ENCODE measurements at places on chromosomes 2 and 18.

DNA sequence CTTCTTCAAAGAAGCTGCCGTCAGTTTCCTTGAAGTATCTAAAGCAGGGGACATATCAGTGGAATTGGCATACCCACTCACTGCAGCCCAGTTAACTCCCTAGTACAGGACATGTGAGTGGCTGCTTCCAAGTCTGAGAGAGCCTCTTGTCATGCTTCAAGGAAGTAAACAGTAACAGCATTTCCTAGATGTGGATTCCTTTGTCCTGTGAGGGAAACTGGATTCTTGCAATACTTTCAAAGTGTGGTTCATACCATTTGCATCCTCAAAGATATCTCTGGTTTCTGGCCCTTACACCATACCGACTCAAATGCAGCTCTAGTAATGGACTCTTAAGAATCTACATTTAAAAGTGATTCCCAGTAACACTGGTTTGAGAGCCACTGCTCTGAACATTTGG lies 87.2 kb downstream of the ESCO1 start:
- no peak for DNase-seq

- no peak for DNase-seq
Measured at GRCh38 chr2:74704216-74704615, 50.2 kb downstream of the SEMA4F start.

GRCh38 chr2:332592-332991 lies 44.7 kb upstream of the ALKAL2 start:
- no peak for DNase-seq

GRCh38 chr2:173431191-173431590 lies 76.5 kb downstream of the CDCA7 start:
- no peak for DNase-seq

DNA sequence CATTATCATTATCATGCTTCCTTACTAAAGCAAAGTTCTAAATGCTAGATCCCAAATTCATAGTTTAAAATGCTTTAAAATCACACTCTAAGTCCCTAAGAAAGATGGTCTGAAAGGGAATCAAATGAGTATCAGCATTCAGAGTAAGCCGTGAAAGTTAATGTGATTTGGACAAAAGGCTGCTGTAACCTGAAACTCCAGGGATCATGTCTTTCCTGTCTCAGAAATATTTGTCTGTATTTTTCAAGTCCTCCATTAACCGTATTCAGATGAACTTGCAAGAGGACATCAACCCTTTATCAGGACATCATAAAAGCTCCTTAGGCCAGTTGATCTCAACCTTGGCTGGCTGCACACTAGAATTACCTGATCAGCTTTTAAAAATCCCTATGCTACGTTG lies 324.3 kb upstream of the PKDCC start:
- DNase-seq: no peak

GRCh38 chr2:54808661-54809060 lies 85.2 kb downstream of the EML6 start:
- no peak for DNase-seq

- no peak for DNase-seq
Measured at GRCh38 chr2:190123956-190124355, 61.4 kb upstream of the MSTN start.

GRCh38 chr18:77059294-77059916 lies 73.2 kb downstream of the MBP start:
- no peak for DNase-seq

DNA sequence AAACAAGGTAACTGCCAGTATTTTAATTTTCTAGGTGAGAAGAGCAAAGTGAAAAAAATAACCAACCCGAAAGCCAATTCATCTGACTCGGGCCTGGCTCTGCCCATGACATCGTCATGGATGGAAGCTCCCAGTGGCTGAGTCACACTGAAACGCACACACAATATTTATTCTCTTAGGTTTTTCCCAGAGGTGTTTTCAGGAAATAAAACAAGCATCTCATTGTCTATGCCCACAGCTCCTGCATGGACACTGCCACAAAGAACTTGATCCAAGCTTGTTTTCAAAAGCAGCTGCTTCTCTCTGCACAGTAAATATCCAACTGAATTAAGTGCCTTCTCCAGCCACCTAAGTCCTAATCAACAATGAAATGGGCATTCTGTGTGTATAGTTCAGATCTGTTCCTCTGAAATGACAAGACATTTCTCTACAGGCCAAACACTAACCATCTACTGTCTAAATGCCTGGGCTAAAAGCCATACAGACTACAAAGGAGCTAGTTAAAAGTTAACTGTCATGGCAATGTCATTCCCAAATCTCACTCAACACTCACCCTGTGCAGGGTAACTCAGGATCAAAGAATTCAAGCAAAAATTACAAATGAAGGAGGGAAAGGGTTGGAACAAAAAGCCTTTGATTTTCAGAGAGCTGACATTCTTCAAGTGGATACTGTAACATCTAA lies 62.9 kb downstream of the RPL31 start:
- no peak for DNase-seq

GRCh38 chr18:78521136-78521535 lies 458.5 kb upstream of the SALL3 start:
- no peak for DNase-seq

DNA sequence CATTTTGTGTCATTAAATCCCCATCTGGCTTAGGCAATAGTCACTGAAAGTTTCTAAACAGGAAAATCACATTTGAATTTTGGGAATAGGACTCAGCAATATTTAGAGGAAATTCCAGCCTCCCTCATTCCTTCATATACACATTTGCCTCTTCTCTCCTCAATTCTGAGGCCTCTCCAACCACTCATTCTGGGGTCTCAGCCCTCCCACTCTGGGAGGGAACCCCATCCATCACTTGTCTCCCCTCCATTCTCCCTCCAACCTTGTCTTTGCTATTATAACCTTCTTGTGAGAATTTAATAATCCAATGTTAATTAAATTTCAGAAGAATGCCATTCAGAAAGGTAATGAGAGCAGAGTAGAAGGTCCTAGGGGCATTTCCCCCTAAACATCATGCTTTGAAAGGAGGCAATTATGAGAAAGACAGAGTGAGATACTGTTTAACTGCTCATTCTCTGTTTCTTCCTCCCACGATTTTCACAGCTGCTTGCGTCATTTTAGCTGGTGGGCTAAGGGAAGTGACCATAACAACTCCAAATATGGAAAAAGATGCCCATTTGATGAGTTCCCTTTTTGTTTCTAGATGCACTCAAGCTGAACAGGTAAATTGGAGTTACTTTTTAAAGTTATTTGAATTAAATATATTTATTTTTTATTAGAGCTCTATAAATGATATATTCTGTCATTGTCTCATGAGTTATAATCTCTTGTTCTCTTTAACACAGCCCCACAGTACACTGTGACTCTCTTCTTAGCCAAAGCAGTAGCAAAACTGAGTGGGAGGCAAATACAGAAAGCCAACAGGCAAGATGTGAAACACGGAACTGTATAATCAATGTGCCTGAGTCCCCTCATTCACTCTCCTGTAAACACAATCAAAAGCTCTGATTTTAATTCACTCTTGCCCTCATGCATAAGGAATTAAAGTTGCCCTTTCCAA lies 135.1 kb downstream of the DLGAP1 start:
- no peak for DNase-seq

All from substantia nigra (tissue), 51 donors.